AG09309 (cell line): ENCODE measurements at places on chromosomes 16 and 17.
A peak's percentile ranks its signal among the peaks of the same experiment; 100 is the strongest.

DNA sequence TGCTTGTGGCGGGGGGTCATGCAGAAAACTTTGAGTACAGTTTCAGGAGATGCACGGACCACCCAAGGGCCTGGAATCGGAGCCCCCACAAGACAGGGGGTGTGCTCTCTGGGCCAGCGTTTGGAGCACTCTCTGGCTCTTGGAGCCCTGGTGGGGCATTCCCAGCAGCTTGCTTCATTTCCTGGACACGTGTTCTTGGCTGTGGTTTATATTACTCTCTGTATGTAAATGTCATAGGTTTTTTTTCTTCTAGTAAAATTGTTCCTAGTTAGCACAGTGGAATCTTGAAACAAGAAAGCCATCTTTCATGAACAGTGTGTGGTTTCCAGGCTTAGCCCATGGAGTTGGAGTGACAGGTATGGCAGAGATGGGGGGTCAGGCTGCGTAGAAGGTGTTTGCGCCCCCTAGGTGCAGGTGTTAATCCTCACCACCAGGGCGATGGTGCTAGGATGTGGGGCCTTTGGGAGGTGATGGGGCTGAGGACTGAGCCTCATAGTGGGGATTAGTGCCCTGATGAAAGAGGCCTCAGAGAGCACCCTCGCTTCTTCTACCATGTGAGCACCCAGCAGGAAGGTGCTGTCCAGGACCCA lies 79.8 kb downstream of the JPH3 start:
- DNase-seq = peak; percentile 31

- peak; percentile 79 for DNase-seq
Measured at GRCh38 chr17:2068031-2068518, 13.2 kb downstream of the HIC1 start.

DNA sequence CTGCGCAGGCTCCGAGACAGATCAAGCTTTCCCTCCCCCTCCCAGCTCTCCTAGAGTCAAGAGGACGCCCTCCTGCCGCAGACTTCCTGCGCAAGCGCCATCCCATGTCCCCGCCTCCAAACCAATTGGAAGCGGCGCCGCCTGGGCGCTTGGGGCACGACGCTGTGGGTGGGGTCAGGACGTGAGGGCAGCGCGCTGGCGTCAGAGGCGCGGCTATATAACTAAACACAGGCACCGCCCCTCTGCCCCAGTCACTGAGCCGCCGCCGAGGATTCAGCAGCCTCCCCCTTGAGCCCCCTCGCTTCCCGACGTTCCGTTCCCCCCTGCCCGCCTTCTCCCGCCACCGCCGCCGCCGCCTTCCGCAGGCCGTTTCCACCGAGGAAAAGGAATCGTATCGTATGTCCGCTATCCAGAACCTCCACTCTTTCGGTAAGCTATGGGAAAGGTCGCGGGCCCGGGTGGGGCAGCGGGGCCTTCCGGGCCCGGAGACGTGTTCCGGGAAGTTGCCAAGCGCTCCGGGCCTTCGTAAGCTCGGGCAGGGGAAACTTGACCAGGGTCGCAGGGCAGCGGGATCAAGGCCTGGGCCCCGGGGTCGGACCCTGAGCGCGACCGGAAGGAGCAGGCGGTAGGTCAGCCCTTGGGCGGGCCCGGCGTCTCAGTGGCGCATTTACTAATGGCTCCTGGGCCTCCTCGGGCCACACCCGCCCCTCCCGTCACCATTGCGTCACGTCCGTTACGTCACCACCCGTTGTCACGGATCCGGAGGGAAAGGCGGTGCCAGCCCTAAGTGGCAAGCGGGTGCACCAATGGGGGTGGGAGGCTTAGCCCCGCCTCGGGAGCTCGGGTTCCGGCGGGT lies at the start of gene EIF1:
Gene EIF1, plus strand, starts transcription at position 245 of the 856 bp plus-strand sequence. Its CDS starts 154 bp downstream, at position 399.
- DNase-seq = peak; percentile 98

DNA sequence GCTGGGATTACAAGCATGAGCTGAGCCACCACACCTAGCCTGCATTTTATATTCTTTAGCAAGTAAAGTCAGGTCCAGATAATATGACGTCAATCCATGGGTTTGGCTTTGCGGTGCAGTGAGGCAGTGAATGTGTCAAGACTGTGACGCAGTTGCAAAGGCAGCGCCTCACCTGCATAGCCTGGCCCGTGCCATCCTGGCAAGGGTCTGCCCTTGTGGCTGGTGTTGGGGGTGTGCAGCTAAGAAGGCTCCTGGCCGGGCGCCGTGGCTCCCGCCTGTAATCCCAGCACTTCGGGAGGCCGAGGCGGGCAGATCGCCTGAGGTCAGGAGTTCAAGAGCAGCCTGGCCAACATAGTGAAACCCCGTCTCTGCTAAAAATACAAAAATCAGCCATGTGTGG lies 7.0 kb downstream of the PDF start:
- no peak for DNase-seq

DNA sequence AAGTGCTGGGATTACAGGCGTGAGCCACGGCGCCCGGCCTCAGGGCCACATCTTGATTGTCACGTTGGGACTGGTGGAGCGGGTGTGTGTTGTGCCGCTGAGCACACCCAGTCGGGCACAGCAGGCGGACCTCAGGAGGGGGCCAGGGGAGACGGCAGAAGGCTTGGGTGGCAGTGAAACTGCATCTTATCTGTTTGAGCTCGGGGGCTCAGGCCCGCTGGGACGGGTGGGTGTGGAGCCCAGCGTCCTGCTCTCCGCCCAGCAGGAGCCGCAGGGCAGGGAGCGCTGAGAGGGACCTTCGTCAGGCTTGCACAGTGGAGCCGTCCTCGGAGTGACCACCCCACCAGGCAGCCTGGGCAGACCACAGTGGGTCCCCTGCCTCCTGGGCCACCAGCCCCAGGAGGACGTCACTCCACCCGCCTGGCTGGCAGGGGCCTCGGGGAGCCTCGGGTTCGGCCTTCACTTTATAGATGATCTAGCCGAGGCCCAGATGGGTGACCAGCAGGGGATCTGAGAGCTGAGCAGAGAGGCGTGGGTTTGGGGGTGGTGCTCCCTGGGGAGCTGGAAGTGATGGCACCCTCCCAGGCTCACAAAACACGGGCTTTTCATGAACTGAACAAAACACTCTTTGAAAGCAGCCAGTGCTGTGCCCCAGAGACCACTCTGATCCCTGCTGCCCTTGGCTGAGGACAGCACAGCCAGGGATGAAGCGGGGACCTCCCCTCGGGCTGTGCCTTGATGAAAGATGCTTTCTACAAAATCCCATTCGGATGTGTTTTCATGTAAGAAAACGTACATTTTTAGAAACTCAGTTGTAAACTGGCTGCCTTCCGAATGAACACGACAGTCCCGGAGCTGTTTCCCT lies 181.1 kb downstream of the SEC14L1 start:
- DNase-seq = no peak

- no peak for DNase-seq
Measured at GRCh38 chr17:50871898-50872297, 5.7 kb upstream of the TOB1 start.

DNA sequence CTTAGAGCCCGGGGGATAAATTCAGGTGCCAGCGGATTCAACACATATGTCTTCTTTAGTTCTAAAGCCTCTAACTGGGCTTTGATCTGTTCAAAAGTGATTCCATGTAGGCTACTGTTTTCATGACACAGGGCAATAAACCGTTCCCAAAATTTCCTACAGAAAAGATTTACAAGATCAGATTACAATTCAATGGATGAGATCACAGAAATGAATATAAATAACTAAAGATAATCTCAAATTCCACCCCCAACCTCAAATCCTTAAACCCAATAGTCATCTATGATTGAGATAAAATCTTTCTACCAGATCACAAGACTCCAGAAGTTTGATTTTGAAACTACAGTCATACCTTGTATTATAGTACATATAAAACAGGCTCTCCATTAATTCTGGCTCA lies 84.3 kb downstream of the CACNG1 start:
- no peak for DNase-seq

- no peak for DNase-seq
Measured at GRCh38 chr17:17001076-17001777, 29.3 kb upstream of the TNFRSF13B start.

DNA sequence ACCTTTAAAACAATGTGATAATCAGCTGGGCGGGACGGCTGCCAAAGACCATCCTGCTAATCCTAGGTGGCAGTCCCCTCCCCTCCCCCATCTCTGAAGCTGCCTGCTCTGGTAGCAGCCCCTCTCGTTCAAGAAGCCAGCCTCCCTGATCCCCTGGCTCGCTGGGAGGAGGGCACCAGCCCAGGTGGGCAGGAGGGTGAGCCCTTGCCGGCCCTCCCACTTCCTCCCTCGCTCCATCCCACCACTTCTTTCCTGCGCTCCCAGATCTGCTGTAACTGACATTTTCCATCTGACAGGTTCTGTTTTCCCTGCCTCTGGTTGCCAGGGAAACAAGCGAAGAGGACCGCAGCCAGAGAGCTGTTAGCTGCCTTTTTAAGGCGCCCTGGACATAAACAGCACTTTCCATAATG lies 155.7 kb upstream of the TNRC6C start:
- no peak for DNase-seq

DNA sequence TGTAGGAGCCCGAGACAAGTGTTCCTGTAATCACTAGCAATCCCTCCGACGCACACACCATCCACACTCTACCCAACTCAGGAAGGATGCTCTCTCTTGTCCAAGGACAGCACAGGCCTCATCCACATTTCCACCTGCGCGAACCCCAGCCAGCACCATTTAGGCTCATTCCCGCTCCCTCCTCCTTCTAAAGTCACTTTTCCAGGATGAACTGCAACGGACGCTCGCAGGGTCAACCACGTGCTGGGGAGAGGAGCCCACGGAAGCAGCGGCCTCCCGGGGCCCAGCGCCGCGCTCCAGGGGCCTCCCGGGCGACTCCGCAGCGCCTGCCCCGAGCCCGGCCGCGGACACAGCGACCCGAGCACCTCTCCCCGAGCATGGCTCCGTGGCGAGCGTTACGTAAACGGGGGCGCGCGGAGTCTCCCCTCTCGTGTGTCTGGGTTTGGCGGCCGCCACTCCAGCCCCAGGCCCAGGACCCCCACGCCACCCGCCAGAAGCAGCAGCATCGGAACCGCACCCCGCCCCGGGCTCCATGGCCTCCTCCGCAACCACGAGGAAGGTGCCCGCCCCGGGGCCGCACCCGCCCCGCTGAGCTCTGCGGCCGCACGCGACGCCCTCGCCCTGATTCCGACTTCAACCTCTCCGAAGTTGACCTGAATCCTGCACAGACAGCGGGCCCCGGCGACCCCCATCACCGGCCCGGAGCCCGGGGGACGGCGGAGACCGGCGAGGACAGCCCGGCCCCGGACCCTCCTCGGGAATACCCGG lies 668 bp downstream of the USP36 start:
- DNase-seq = no peak

GRCh38 chr17:75109407-75110233 lies at the start of gene ARMC7:
TSS of gene ARMC7 (plus strand) at chr17:75109969. CDS start at chr17:75110289, 320 bp downstream.
- DNase-seq = no peak

- no peak for DNase-seq
Measured at GRCh38 chr17:66301367-66301863, 998 bp upstream of the PRKCA start.

GRCh38 chr16:78460428-78460827 lies 361.0 kb downstream of the WWOX start:
- no peak for DNase-seq

GRCh38 chr17:73906896-73907870 lies 262.9 kb upstream of the SDK2 start:
- no peak for DNase-seq

- DNase-seq = no peak
Measured at GRCh38 chr17:37740915-37741314, 3.9 kb downstream of the HNF1B start.

- no peak for DNase-seq
Measured at GRCh38 chr16:46691726-46692125, 2.3 kb downstream of the ORC6 start.

DNA sequence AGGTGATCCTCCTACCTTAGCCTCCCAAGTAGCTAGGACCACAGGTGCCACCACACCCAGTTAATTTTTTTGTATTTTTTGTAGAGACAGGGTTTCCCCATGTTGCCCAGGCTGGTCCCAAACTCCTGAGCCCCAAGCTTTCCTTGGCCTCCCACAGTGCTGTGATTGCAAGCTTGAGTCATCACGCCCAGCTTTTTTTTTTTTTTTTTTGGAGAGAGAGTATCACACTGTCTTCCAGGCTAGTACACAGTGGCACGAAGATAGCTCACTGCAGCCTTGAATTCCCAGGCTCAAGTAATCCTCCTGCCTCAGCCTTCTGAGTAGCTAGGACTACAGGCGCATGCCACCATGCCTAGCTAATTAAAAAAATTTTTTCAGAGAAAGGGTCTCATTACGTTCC lies 27.2 kb downstream of the HEATR9 start:
- no peak for DNase-seq

DNA sequence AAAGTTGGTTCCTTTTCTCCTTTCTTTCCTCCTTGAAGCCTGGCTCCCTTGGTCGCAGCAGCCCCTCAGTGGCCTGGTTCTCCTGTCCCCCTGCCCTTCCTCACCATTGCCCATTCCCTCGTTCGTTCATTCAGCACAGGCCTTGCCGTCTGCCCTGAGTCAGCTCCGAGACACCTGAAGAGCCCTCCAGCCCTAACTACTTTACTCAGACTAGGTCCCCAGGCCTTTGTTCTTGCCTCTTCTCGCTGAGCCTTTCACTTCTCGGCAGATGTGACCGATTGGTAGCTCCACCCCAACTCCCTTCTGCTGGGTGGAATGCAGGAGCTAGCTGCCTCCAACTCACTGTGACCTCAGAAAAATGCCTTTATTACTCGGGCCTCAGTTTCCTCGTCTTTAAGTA lies 7.0 kb upstream of the ADAM11 start:
- DNase-seq = no peak

DNA sequence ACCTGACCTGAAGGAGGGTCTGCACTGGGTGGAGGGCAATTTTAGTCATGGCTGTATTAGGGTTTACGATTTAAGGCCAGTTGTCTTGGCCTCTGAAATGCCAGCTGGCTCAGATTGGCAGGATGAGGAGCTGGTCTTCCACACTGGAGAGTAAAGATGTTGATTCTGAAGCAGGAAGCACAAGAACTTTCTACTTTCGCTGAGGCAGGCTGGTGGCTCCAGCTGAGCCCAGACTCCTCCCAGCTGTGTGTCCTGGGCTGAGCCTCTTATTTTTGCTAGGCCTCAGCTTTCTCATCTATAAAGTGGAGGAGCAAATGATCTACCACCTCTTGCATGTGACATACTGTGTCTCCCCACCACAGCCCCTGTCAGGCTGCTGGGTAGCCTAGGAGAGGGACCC lies 74.4 kb downstream of the MRM1 start:
- no peak for DNase-seq

GRCh38 chr16:54780266-54780665 lies 150.4 kb upstream of the IRX5 start:
- DNase-seq = no peak

GRCh38 chr17:51159604-51160003 lies 6.2 kb downstream of the NME1 start:
- no peak for DNase-seq

- DNase-seq = no peak
Measured at GRCh38 chr17:57853695-57854094, 3.9 kb upstream of the MRPS23 start.

- DNase-seq = no peak
Measured at GRCh38 chr17:76993651-76994050, 125.4 kb downstream of the MGAT5B start.
